ENCODE measurements at places on chromosomes 7 and 10.

DNA sequence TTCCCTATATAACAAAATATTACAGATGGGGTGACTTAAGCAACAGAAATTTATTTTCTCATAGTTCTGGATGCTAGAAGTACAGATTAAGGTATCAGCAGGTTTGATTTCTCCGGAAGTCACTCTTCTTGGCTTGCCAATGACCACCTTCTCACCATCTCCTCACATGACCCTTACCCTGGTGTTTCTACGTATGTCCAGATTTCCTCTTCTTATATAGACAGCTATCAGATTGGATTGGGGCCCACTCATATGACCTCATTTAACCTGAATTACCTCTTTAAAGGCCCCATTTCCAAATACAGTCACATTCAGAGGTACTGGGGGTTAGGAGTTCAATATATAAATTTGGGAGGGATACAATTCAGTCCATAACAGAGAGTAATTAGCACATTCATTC lies 17.0 kb upstream of the RAPGEF5 start:
- no peak for DNase-seq

DNA sequence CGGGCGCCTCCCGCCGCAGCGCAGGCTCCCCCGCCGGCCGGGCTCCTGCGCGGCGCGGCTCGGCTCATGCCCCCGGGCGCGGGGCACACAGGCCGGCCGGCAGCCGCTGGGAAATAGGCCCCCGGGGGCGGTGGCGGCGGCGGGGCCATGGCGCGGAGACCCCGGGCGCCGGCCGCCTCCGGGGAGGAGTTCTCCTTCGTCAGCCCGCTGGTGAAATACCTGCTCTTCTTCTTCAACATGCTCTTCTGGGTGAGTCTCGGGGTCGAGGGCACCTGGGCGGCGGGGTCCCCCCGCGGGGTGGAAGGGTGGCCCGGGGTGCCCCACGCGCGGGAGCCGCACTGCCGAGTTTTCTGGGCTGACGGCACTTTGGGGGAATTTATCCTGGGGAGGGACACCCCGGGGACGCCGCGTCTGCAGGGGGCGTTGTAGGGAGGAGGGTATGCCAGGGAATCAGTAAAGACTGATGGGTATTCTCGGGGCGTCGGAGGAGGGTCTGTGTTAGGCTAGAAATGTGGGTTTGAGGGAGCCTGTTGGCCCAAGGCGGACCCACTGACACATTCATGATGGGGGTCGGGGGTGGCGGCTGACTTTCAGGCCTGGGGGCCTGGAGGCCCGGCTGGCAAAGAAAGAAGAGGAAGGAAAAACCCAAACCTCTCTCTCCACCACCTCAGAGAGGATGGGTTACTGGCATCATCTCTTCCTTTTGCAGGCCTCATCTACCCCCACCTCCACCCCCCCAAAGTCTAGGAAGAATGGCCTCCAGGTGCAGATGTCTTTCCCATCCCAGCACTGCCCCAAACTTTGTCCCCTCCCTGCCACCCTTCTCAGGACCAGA lies 544 bp downstream of the TSPAN33 start:
- DNase-seq: no peak

GRCh38 chr10:89355394-89355931 lies 22.4 kb upstream of the IFIT1B start:
- no peak for DNase-seq

DNA sequence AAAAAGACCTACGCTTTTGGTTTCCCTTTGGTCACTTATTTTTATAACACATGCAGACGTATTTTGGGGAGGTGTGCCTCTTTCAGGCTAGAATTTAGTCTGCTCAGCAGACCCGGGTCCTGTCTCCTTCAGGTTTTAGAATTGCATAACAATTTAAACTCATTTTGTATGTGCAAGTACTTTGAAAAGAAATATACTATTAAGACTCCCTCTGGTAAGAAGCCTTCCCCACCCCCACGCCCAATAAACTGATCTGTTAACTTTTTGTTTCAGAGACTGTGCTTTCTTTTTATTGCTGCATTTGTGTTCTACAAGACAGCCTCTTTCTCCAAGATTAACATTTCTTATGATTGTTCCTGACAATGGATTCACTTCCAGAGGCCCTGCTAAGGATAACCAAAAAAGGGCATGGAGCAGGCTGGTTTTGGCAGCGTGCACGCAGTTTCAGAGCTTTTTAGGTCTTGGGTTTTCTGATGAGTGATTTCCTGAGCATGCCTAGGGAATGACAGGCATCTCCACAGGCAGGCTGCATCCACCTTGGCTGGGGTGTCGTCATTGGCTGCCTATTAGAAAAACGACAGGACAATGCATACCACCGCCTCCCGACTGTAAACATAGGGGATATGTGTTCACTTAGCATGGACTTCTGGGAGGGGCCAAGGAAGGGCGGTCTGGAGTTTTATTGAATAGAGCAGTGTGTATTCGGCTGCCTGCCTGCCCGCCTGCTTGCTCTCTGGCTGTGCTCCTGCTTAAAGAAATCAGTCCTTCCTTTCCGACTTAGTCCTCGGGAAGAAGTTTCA lies at the start of gene CALD1:
Gene CALD1 (plus strand): TSS at position 694 of the 800 bp plus-strand sequence. CDS start 88,100 bp downstream, outside the sequence.
- no peak for DNase-seq

GRCh38 chr10:109592391-109592790 lies 330.9 kb downstream of the XPNPEP1 start:
- DNase-seq: no peak

DNA sequence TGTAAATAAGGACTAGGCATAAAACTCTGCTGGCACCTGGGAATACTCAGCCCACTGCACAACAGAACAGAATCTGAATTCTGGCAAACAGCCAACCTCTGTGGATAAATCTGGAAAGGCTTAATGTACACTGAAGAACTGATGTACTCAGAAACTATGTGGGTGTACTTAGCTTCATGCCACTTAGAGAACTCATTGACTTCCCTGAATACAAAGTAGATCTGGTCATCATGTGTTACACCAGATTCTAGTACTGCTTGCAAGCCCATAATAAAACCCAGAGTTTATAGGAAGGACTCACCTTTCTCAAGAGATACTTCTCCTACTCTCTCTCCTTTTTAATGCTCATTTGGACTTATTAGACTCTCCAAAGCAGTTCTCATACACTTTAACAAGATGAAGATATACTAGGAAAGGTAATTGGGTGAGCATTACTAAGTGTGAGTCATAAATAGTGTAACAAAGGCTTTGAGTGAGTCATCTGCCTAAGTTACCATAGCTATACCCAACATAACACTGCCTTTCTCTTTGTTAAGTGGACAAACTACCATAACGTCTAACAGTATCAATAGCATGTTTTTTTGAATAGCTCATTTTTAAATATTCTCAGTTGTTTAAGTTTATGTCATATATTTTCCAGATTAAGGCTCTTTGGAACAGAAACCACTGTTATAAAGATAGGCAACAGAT lies 309.1 kb downstream of the MDFIC start:
- no peak for DNase-seq

- DNase-seq: no peak
Observed at GRCh38 chr10:110267276-110267675, 37.4 kb downstream of the SMNDC1 start.

GRCh38 chr7:116772926-116773749 lies 89.2 kb upstream of the CAPZA2 start:
- no peak for DNase-seq

- peak; percentile 59 for DNase-seq
Observed at GRCh38 chr10:102133373-102134195, 744 bp downstream of the PPRC1 start.

- DNase-seq: no peak
Observed at GRCh38 chr7:9962742-9963141, 1010.9 kb upstream of the PHF14 start.

GRCh38 chr10:81081887-81082620 lies 544.4 kb downstream of the SH2D4B start:
- no peak for DNase-seq

- DNase-seq: no peak
Observed at GRCh38 chr7:28330384-28331070, 81.8 kb upstream of the CREB5 start.

DNA sequence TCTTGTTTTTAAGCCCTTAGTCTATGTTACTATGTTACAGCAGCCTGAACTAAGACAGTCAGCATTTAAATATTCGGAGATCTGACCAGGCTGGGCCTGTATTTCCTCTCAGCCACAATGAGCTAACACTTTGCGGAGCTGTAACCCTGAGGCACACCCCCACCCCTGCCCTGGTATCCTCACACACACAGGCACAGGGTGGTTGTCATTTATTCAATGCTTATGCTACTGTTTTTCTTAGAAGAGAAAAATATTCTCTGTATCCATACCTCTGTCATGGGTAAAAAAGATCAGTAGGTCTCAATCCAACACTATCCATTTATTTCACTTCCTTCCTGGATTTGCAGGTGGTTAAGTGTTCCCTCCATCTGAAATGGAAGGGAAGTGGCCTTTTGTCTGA lies 80.3 kb upstream of the TRIL start:
- no peak for DNase-seq

DNA sequence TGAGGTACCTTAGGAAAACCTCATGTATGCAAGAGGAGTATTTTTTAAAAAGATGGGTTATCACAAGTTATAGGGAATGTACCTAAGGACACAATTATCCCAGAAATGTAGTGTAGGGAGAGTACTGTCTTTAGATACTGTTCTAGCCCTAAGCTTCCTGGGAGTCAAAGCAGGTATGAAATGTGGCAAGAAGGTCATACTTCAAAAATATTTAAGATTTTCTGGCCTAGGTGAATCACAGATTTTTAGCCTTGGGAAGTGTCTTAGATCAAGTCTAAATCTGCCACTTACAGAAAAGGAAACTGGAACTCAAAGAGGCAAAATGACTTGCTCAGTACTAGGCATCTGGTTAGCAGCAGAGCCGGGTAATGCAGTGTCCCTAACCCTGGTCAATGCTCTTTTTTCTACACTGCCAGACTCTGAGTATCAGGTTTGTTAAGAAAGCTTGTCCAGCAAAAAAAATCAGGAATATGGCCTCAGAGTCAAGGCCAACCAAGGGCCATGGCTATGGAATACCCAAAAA lies 13.9 kb downstream of the PIK3AP1 start:
- DNase-seq: no peak

GRCh38 chr10:117544711-117545140 lies 2.2 kb downstream of the EMX2 start:
- no peak for DNase-seq

DNA sequence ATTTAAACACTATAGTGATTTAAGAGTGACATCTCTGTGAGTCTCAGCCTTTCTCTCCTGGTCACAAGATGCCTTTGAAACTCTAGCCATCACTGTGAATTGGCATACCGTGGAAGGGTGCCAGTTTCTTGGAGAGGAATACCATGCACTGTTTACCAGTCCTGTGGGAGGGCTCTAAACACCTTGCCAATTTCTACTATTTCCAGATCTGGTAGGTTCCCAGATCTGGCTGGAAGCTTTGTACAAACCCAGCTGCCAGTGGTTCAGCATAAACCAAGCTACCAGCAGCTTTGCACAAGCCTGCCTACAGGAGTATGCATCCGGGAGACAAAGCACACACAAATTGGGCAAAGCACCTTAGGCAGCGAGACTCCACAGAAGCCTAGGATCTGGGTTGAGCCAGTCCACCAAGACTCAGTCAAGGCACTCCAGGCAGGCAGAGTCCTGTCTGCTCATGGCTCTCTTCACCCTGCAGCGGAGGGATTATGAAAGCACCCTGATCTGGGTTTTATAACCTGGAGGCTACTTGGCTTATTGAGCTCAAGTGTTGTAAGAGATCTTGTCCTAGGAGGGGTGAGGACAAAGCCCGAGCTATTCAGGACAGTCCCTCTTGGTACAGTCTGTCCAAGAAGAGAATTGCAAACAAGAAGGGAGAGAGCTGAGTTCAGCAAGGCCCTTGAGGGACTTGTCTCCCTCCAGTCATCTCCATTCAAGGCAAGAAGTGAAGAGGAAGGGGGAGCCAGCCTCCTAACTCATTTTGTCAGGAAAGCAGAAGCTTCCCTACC lies 23.6 kb downstream of the MCM10 start:
- DNase-seq: no peak

DNA sequence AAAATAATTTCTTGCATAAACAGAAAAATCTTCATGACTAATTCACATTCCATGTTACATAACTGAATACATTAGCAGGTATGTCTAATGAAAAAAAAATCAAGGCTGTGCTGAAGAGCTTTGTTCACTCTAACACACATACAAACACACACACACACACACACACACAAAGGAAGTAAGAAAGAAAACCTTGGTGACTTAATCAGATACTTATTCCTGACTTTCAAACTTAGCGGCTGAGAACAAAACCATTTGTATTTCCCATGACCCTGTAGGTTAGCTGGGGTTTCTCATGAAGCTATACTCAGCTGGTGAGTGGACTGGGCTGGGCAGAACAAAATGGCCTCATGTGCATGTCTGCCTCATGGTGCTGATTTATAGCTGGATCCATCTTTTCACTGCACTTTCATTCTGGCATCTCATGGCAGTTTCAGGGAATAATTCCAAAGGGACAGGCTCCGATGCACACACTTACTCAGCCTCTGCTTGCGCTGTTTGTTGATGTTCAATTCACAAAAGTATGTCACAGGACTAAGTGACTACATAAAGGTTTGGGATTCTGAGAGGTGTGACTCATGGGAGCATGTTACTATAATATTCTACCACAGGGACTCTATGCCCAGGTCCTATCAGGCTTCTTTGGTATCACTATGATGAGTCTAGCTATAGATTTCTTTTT lies 161.2 kb downstream of the PCLO start:
- DNase-seq: no peak

GRCh38 chr10:30063099-30063498 lies 3.7 kb upstream of the JCAD start:
- DNase-seq: no peak

GRCh38 chr7:43590862-43591557 lies 8.1 kb downstream of the STK17A start:
- peak; percentile 39 for DNase-seq

DNA sequence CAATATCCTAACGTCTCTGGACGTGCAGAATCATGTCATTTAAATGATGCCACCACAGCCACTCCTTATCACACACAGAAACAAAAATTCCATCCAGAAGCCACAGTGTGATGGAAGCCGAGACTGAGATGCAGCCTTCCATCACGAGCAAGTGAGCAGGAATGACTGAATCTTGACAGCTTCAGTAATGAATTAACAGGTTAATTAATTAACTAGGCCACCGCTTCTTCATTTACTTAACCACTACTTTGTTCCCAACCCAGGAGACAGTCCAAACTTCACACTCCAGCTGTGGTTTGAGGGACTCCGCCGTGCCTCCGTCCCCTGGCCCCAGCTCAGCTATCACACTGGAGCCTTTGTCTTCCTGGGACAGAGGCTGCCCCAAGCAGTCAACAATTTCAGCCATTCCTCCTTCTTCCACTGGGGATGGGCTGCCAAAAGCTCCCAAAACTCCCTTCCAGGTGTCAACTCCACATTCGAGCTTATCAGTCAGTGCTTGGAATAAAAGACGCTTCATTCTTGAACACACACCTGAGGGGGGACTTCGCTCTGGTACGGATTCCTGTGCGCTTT lies 65.9 kb downstream of the FGFR2 start:
- no peak for DNase-seq

GRCh38 chr10:129741280-129741977 lies 222.6 kb downstream of the EBF3 start:
- DNase-seq: no peak

GRCh38 chr7:93232673-93233018 lies 480 bp downstream of the VPS50 start:
- DNase-seq: no peak

DNA sequence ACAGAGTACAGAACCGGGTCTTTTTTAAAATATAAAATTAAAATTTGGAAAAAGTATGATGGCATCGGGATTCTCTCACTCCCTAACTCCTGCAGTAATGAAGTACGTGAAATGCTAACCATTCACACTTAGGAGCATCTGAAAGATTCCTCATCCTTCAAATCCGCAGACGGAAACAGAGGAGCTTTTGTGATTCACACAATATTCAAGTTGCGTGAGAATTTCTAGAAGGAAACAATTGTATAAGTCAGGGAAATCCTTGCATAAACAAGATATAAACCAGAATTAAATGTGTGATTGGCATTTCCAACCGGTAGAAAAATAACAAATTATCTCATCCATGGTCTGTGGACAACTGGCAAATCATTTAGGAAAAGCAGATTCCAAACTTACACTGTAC lies 103.2 kb upstream of the ADAM12 start:
- DNase-seq: no peak

Measured in activated CD4-positive, alpha-beta T cell treated with anti-CD3 and anti-CD28 coated beads, Interleukin-2, amount 50 U/mL, for 24 hours (primary cell).